ENCODE measurements at places on chromosomes 5 and 9. TPM values are rescaled to one million over a fixed set of nuclear protein-coding genes. Genes with fewer than 3 reads are reported as not detected.
A peak's percentile ranks its signal among the peaks of the same experiment; 100 is the strongest.

DNA sequence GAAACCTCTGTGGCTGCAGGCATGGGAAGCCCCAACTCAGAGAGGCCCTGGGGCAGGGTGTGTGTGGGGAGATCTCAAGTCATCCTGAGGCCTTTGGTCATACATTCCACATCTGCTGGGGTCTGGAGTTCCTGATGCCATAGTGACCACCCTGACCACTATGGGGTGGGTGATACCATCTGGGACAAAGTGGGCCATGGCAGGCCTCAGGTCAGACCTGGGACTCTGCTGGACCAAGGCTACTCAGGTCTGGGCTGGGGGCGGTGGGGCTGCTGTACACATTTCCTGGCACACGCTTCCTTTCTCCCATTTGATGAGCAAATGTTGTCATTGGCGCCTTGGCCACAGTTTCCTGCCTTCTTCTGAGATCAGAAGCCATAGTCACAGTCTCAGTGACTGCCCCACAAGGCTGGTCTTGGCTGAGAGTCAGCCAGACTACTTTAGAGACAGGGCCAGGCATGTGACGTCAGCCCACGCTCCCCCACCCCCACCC lies 15.1 kb upstream of the ACSL6 start:
- DNase-seq: no peak

GRCh38 chr9:78406933-78407332 lies 110.0 kb downstream of the PSAT1 start:
- no peak for DNase-seq

DNA sequence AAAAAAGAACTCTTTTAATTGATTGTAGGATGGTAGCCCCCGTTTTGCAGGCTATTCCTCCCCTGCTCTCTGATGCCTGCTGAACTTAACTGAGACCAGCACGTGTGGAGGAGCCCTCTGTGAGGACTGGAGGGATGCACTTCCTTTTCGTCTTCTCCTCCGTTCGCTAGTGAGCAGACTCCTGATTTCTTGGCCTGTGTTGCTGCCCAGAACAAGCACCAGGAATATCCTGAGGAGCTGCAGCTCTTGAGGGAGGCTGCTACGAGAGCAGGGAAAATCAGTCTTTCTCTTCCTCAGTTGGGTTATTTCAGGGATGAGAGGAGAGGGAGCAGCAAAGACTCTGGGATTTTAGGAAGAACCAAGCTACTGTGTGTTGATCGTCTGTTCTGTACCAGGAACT lies 74.7 kb downstream of the ARHGAP26 start:
- no peak for DNase-seq

DNA sequence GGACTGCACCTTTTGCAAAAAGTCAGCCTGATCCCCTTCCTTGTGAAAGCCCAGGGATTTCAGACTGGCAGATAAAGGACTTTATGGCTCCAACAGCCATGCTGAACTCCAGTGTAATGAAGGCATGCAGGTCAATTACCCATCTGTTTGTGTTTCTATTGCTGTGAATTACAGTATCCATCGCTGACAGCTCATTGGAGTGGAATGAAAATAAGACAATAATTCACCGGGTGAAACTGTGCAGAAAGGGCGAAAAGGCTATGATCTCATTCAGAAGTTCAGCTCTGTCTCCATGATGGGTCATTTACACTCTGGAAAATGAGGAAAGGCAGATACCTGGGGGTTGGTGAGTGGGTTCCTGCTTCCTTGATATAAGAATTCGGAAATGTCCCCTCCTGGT lies 148.0 kb downstream of the BRINP1 start:
- no peak for DNase-seq

- DNase-seq: no peak
Measured at GRCh38 chr9:35226651-35227050, 64.8 kb downstream of the UNC13B start.

GRCh38 chr9:122518841-122519240 lies at the start of gene OR1J4:
Gene OR1J4, plus strand, starts transcription at chr9:122519141. Its CDS starts 0 bp downstream, at chr9:122519141.
- DNase-seq: no peak

- no peak for DNase-seq
Measured at GRCh38 chr5:135155616-135156214, 121.7 kb upstream of the PITX1 start.

GRCh38 chr5:139650031-139650688 lies 2.0 kb downstream of the CXXC5 start:
- DNase-seq: no peak

DNA sequence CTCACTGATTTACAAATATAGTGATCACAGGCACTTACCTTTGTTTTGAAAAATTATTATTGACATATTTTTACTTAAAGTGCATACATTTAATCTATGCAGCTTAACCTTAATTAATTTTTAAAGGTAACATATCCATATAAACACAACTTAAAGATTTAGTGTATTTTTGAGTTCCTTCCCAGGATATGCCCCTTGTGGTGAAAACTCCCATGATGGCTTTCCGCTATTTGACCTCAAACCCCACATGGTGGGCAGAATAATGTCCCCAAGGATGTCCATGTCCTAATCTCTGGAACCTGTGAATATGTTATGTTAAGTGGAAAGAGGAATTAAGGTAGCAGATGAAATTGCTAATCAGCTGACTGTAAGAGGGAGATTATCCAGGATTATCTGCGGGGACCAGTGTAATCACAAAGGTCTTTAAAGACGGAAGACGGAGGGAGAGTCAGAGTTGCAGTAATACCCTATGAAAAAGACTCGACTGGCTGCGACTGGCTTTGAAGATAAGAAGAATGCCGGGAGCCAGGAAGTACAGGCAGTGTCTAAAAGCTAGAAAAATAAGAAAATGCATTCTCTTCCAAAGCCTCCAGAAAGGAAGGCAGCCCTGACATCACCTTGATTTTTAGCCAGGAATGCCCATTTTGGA lies 193.9 kb downstream of the ICE1 start:
- no peak for DNase-seq

- no peak for DNase-seq
Measured at GRCh38 chr5:80654054-80654390, 430 bp upstream of the MSH3 start.

DNA sequence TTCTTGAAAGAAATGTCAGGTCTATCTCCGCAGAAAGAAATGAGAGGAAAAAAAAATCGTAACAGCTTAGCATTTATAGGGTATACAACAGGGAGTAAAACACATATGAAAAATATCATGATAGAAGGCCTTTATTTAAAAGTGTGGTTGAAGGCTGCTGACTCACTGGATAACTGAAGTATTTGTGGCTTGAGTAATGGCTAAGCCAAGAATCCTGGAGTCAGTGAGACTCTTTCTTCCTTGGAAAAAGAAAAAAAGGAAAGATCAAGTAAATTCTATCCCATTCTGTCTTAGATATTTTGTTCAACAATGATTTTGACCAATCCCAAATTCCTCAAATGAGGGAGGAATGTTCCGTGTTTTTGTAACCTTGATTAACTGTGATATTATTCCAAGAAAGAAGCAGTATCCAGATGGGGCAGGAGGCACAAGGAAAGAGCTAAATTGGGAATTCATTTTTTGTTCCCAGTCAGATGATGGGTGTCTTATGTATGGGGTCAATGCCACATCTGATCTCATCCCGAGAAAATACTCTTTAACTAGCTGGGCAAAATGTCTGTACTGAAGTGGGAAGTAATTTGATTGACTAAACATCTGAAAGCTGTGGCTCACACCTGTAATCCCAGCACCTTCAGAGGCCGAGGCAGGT lies 64.3 kb upstream of the MYO10 start:
- DNase-seq: no peak

DNA sequence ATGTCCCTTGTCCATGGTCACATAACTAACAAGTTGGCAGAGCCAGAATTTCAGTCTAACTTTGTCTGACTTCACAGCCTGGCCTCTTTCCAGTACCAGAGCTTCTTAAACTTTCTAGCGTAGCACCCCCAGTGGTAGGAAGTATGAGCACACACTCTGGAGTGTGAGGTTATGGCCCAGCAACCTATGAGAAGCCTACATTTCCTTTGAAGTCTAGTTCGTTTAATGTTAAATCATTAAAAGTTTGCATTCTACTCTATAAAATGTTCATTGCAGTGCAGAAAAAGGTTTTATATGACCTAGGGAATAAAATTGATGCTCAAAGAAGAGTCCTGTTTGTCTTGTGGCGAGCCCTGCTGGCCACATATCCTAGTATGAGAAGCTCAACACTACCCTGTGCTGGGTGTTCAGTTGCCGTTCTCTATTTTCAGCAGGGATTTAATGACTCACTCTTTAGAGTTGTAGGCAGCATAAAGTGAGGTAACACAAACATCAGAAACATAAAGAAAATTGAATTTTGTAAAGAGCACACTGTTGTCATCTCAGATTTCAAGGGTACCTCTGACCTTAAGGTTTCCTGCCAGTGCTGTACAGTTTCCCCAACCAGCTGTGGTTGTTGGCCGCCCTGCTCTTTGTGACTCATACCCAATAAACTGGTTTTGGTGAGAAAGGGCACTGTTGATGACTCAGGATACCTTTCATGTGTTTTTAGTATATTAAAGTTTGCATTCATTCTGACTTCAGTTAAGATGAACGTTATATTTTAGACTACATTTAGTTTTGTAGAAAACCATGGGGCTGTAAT lies 14.3 kb downstream of the MCCC2 start:
- DNase-seq: no peak

- no peak for DNase-seq
Measured at GRCh38 chr5:108315829-108316228, 66.1 kb downstream of the FBXL17 start.

DNA sequence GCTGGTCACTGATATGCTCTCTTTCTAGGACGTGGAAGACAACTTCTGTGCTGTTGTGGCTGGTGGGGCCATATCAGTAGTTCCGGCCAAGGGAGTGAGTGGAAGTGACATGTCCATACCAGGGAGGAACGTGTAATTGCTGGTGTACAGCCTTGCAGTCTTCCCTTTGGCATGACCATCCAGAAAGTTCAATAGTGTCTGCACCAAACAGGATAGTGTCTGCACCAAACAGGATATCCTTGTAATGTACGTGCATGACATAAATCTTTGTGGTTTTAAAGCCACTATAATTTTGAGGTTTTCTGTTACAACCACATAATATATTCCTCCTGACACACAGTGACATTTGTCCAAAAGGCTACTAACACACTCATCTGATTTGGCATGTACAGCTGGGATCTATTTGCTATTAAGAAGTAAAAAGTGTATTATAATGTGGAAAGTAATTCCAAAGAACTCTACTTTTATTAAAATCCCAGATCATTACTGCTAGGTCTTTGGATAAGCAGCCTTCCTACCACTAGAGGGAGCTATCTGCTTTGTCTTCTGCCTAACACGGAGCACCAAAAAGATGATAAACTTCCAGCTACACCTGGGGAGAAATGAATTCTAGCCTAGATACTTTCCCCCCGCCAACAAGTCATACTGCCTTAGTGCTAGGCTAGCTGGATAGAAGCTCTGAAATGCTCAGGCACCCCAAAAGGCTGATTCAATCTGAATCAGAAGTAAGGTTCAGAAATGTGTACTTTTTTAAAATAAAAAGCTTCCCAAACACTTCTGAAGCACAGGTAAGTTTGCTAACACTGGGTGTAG lies 52.7 kb downstream of the RNF145 start:
- DNase-seq: peak; percentile 41

DNA sequence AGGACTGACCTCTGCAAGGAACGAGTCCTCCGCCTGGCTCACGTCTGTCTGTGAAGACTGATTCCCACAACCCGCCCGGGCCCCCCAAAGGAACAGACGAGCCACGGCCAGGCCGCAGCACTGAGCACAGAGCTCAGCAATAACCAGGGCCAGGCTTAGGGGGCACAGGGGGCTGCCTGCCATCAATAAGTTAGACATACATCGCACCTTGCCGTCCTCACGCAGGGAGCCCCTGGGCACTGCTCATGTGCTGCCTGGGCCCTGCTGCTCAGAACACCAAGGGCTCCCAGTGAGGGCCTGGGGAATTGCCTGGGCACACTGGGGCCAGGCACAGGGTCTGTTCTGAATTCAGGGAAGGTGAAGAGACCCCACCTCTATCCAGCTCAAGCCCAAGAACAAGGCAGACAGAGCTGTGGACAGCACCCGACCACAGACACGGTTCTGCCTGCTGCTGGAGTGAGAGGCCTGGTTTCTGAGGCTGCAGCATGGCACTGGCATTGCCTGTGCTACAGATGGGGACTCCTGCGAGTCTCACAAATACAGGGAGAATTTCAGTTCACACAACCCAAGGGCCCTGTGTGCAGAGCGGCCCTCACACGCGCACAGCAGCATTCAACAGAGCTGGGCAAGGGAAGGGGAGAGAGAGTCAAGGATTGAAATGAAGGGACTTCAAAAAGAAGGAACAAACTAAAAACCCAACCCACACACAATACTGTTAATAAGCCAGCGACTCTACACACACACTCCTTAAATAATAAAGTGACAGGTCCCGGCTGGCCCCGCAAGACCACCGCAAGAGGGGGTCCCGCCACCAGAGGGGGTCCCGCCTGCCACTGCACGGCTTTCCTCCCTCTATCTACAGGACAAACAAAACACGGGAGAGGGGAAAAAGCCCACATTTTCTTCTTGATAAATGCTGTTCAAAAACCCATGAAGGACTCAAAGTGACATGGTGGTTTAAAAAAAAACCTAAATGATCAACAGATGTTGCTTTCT lies 32.0 kb downstream of the PRRT1B start:
- no peak for DNase-seq

DNA sequence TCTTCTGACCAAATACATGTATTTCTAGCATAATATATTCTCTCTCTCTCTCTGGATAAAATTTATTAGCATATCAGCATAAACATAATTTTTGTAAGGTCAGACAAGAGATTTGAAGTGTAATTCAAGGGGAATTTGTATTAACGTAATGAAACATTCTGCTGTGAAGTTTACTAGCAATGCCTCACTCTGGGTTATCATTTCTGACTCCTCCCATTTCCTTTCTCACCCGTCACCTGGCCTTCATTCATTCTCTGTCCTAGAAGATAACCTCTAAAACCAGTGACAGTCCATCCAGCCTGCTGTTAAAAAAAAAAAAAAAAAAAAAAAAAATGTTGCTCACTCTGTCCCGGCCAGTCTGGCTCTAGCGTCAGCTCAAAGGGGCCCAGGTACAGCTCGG lies 27.1 kb downstream of the GRAMD2B start:
- DNase-seq: no peak

DNA sequence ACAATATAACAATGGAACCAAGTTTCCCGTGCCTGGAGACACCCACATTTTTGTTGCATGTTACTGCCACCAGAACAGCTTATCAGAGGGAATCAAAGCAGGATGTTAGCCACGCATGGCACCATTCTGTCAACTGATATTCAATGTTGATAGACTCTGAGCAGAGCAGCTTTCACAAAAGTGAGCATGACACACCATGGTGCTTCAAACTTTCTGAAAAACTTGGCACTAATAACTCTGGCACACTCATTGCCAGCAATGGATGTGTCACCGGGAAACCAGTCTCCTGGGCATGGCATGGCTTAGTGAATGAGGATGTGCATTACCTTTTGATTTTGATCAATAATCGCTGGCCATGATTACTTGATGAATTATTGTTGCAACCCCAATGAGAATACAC lies 19.7 kb downstream of the NIPSNAP3B start:
- no peak for DNase-seq

The TMEM167A gene
- 144 TPM for polyA plus RNA-seq

The ZBED3 gene
- polyA plus RNA-seq: 33.5 TPM

The SLC6A3 gene
- polyA plus RNA-seq: 0.64 TPM

The NUTM2G gene
- polyA plus RNA-seq: 0.95 TPM

The SLC6A18 gene
- not detected for polyA plus RNA-seq

The PDE8B gene
- polyA plus RNA-seq: 6.0 TPM

The ALDH1A1 gene
- 27.3 TPM for polyA plus RNA-seq

The GRM6 gene
- polyA plus RNA-seq: 1.1 TPM

The WDR31 gene
- polyA plus RNA-seq: 7.5 TPM

The DMRTA1 gene
- 0.30 TPM for polyA plus RNA-seq

The PPIP5K2 gene
- 84.0 TPM for polyA plus RNA-seq

Measured in left renal pelvis (tissue), 4 donors.